Endothelial cell (in vitro differentiated cells): ENCODE measurements at places on chromosomes 16 and 17. TPM values are rescaled to one million over a fixed set of nuclear protein-coding genes. Genes with fewer than 3 reads are reported as not detected.

Gene NLRC5
- total RNA-seq, result 2.4 TPM

GRCh38 chr17:57292091-57292490 is 35.8 kb downstream of the MSI2 start:
- DNase-seq, result no peak

DNA sequence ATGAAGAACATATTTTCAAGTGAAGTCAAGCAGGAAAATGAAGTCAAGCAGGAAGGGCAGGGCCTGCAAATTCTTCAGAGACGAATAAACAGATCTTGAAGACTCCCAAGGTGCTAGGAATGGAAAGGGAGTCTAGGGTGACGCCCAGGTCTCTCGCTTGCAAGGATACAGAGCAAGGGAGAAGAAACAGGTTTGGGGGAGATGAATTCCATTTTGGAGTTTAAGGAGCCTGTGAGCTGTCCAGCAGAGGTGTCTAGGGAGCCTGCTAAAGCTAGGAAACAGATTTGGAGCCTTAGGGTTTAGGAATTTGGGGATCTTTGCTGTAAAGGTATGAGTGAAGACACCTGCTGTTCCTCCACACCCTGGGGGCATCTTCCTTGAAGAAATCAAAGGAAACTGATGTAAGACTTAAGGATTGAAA is 2.0 kb upstream of the UNKL start:
- DNase-seq, result no peak

GRCh38 chr17:9533441-9533840 is 42.2 kb downstream of the STX8 start:
- no peak for DNase-seq

DNA sequence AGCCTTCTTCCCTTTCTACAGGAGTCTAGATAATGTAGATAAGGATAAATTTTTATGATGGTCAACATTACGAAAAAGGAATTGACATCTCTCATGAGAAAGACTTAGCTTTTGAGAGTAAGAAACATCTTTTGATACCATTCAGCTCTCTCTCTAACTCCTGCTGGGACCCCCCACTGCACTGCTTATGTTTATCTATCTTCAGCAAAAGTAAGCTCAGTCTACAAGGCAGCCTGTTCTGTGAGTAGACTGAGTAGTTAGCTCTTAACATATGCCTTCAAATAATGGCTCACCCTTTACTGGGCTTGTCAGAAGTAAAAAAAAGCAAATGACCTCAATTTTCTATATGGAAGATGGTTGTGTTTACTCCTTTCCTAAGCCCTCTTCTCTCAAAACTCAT is 372.2 kb upstream of the CDH11 start:
- no peak for DNase-seq

- no peak for DNase-seq
Observed at GRCh38 chr17:40331743-40332641, 23.0 kb downstream of the RARA start.

GRCh38 chr17:33560165-33560564 is 267.1 kb upstream of the ASIC2 start:
- no peak for DNase-seq

DNA sequence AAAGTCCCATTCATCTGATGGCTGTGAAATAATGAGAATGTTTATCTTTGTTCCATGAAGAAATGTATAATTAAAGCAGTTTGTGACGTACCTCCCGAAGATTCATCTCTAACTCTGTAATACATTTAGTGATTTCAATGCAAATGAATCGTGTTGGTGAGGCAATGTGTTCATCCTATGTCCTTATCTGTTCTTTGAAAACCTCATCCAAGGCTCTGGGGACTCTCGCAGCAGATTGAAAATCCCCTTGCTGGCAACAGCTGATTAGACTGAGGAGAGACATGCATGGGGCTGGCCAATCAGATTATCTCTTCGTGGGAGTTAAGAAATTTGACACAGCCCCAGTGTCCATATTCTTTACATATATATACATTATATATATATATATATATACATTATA is 1095.4 kb upstream of the EEF2KMT start:
- DNase-seq, result no peak

DNA sequence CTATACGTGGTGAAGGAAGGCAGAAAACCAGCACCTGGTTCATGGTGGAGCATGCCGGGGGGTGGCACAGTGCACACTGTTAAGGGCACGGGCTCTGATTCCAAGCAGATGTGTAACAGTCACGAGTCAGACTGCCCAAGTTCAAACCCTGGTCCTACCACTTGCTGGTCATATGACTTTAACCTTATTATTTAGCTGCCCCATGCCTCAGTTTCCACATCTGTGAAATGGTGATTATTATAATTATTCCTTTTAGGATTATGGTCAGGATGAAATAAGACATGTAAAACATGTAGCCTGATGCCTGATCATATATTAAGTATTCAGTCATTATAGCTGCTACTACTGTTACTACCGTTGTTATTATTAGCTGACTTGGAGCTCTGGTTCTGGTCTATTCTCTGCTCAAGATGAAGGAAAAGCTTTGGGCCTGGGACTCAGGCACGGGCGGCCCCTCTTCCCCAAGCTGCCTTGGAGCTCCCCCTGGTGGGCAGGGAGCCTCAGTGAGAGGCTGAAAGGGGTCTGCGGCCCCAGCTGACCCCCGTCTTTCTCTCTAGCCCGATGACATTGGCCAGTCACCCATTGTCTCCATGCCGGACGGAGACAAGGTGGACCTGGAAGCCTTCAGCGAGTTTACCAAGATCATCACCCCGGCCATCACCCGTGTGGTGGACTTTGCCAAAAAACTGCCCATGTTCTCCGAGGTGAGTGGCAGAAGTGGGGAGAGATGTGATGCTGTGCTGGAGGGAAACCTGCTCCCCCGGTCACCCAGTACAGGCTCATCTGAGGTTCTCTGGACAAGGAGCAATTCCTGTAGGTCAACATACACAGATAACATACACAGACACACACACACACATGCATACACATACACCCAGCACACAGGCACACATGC is 14.0 kb downstream of the NR1D1 start:
- peak; percentile 78 for DNase-seq

DNA sequence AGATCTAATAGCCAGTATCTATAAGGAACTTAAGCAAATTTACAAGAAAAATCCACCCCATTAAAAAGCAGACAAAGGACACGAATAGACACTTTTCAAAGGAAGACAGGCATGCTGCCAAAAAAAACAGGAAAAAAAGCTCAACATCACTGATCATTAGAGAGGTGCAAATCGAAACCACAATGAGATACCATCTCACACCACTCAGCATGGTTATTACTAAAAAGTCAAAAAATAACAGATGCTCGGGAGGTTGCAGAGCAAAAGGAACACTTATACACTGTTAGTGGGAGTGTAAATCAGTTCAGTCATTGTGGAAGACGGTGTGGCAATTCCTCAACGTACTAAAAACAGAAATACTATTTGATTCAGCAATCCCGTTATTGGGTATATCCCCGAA is 9.6 kb downstream of the STX8 start:
- no peak for DNase-seq

GRCh38 chr17:43967251-43967875 is 13.6 kb upstream of the PYY start:
- DNase-seq, result no peak

- no peak for DNase-seq
Observed at GRCh38 chr17:37779554-37779953, 34.7 kb upstream of the HNF1B start.
